ENCODE measurements at places on chromosomes 3 and 15. TPM values are rescaled to one million over a fixed set of nuclear protein-coding genes. Genes with fewer than 3 reads are reported as not detected.

GATM gene
- total RNA-seq: 7.3 TPM

NCKIPSD gene
- 30.7 TPM for total RNA-seq

BNC1 gene
- 54.0 TPM for total RNA-seq

AADACL2 gene
- not detected for total RNA-seq

ITIH3 gene
- 25.0 TPM for total RNA-seq

PAK6 gene
- total RNA-seq: 11.1 TPM

IREB2 gene
- total RNA-seq: 90.1 TPM

SKOR1 gene
- 1.1 TPM for total RNA-seq

PARL gene
- total RNA-seq: 57.4 TPM

GOLGA6L10 gene
- total RNA-seq: 11.0 TPM

GRCh38 chr3:10192953-10193691 lies 28.4 kb downstream of the IRAK2 start:
- no peak for DNase-seq

- DNase-seq: peak; percentile 42
These were observed 138.9 kb downstream of the TMCO5A start for GRCh38 chr15:38073178-38073946.

GRCh38 chr3:125147491-125147820 lies 65.1 kb downstream of the SLC12A8 start:
- no peak for DNase-seq

GRCh38 chr15:43278869-43279268 lies 12.1 kb upstream of the TGM5 start:
- no peak for DNase-seq

GRCh38 chr15:70035051-70035718 lies 62.5 kb downstream of the TLE3 start:
- no peak for DNase-seq

DNA sequence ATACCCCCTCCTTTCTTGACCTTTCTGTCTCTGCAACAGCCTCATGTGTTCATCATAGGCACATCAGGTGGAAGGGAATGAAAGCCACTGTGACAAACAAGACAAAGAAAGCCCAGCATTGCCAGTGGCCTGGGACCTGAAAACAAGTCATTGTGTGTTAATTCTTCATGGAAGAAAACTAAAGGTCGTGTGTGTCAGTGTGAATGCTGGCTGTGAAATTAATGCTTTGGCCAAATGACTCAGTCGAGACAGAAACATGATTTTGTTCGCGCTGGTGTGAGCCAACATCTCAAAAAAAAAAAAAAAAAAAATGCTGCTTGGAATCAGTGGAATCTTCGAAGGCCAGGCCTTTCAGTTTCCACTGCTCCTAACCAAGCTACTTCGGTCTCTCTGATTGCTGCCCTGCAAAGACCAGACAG lies 386.5 kb upstream of the PROK2 start:
- no peak for DNase-seq

DNA sequence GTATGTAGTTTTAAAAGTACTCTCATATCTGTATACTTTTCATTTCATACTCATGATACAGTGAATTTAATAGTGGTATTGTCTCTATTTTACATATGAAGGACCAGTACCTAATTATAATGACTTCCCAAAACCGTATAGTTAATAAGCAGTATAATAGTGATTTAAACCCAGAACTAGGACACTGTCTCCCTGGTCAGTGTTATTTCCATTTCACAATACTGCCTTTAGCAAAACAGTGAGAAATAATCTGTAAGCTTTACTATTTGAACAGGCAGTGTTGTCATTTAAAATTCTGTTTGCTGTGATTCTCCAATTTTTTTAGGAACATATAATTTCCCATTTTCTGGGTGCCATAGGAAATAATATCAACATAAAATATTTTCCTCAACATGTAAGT lies 116.2 kb downstream of the TCF12 start:
- no peak for DNase-seq

- no peak for DNase-seq
These were observed 78.6 kb upstream of the ADAMTS9 start for GRCh38 chr3:64766440-64766839.

DNA sequence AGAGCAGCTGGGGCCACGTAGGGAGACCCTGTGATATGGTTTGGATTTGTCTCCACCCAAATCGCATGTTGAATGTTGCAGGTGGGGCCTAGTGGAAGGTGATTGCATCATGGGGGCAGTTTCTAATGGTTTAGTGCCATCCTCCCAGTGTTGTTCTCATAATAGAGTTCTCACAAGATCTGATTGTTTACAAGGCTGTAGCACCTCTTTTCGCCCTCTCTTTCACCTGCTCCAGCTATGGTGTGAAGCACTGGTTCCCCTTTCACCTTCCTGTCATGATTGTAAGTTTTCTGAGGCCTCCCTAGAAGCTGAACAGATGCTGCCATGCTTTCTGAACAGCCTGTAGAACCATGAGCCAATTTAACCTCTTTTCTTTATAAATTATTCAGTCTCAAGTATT lies 198.9 kb upstream of the CBLB start:
- no peak for DNase-seq

GRCh38 chr3:141561426-141562034 lies 74.7 kb downstream of the RASA2 start:
- DNase-seq: no peak

- no peak for DNase-seq
These were observed 72.1 kb downstream of the TIGIT start for GRCh38 chr3:114365909-114366308.

DNA sequence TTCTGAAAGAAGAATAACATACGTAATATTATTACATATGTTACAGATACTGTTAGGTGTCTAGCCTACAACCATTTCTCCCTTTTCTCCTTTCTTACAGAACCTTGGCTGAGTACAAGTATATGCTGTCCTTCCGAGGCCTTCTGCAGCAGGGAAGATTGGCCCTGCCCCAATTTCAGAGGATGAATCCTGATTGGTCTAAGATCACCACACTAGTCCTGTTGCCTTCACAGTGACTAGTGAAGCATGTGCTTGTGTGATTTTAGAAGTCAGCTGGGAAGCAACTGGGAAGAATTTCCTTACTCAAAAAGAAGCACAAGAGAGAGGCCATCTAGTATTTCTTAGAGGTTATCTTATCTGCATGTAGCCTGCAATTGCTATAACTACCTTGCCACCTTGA lies 30.6 kb upstream of the MECOM start:
- DNase-seq: no peak

DNA sequence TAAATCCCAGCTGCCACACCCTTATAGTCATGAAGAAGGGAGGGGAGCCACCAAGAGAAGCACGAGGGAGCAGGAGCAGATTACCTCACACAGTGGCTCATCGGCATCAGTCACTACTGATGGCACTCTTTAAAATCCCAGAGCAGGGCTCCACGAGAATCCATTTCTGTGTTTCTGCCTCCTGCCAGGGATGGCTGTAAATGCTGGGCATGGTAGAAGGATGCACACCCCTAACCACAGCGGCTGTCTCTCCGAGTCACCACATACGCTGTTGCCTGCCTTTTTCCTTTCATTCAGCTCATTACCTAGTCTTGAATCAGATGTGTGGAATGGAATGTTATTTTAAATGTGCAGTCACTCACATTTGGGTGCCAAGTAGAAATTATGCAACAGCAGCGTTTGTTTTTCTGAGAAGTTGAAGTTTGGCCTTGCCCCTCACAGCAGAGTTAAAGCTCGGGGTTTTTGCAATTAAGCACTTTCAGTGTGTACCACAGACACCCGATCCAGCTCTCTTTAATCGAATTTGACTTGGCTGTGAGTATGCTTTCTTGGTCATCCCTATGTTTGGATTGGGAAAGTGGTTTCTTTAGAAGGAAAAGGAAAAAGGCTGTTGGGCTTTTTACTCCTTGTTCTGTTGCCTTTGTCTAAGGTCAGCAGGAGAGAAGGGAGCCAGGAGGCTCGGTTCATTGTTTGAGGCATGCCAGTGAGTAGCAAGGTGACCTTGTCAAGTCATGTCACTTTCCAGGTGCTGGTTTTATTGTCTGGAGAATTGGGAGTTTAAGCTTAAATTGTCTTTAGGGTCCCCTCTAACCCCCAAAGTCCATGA lies 284.2 kb upstream of the TPM1 start:
- no peak for DNase-seq

DNA sequence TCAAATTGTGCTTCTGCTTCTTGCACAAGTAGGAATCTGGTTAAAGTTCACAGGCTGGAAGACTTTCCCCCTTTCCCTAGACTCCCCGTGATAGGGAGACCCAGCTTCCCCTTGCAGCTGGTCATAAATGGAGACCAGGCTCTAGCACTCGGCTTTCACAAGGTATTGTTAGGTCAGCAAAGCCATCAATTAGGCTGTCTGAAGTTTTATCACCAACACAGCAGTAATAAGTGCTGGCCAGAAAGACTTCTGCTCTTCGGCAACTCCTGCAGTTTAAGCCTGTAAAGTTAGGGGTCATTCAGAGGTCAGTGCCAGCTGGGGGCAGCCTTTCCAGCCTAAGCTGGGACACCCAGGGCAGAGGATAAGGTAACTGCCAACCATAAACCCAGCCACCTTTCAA lies 203.4 kb downstream of the MEIS2 start:
- DNase-seq: no peak

GRCh38 chr3:135862361-135862760 lies 103.2 kb upstream of the PPP2R3A start:
- DNase-seq: no peak

DNA sequence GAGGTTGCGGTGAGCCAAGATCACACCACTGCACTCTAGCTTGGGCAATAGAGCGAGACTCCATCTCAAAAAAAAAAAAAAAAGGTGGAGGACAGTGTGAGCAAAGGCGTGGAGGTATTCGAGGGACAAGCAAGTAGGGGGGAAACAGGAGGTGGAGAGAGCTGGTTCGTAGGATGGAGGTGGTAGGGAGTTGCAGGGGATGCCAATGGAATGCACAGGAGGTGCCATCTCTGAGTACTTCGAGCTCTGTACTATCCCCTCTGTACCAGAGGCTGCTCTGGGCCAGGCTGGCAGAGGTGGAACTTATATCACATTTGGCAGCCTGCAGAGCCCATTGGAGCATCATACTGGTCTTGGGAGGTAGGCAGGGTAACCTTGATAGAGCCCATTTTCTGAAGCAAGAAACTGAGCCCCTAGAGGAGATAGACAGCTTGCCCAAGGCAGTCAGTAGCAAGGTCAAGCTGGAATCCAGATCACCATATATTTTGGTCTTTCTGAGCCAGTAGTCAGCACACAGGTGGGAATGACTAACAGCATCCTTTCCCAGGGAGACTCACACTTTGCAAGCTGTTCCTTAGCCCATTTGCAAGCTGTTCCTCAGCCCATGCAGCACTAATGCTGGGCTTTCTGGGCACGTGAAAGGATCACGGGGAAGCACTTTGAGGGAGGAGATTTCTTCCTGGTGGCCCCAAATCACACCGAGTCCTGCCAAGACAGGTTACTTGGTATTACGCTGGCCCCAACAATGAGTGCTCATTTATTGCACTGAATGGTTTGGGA lies 9.2 kb upstream of the CCDC33 start:
- no peak for DNase-seq

DNA sequence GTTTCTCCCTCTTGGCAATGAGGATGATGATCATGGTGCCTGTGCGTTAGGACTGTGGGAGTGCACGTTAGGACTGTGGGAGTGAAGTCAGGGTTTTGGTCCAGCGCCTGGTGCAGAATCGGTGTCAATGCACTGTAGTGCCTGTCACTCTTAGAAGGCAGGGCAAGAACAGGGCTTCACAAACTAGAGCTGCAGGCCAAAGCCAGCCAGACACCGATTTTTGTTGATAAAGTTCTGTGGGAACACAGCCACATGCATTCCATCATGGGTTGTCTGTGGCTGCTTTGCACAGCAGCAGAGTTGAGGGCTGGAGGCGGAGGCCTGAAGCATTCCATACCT lies 32.6 kb upstream of the NR2C2 start:
- DNase-seq: no peak

DNA sequence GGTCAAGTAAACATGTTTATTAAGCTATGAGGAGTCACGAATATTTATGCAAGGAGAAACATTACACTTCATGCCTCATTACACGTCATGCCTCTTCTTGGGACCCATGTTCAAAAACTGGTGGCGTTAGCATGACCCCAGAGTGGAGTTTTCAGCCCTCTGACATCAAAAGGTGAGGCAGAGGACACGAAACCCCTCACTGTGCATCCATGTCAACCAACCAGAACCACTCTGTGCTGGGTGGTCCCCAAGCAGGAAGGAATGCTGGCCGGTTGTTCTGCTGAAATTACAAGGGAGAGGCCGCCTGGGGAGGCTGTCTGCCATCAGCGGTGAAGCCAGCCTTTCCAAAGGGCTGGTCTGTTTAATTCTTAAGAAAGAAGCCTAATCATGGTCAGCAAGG lies 83.4 kb downstream of the GABRB3 start:
- DNase-seq: no peak

DNA sequence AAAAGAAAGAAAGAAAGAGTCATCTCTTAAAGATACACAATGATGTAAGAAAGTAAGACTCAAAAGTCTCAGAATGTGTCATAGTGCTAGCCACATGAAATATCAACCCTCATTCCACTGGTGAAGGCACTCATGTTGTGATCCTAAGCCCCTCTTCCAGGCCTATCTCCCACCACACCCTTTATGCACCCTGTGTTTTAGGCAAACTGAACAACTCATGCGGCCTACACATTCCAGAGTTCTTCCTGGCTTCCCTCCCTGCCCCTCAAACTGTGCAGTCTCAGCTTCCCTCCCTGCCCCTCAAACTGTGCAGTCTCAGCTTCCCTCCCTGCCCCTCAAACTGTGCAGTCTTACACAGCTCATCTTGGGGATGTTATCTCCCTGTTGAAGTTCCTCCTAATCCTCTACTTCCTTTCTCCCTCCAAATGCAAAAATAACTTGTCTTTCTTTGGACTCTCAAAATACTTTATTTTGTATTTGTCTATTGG lies 69.0 kb upstream of the FNDC3B start:
- no peak for DNase-seq

GRCh38 chr15:45326280-45326679 lies 52.1 kb downstream of the GATM start:
- no peak for DNase-seq

- no peak for DNase-seq
These were observed 41.7 kb upstream of the ADAMTSL3 start for GRCh38 chr15:83612226-83612625.

DNA sequence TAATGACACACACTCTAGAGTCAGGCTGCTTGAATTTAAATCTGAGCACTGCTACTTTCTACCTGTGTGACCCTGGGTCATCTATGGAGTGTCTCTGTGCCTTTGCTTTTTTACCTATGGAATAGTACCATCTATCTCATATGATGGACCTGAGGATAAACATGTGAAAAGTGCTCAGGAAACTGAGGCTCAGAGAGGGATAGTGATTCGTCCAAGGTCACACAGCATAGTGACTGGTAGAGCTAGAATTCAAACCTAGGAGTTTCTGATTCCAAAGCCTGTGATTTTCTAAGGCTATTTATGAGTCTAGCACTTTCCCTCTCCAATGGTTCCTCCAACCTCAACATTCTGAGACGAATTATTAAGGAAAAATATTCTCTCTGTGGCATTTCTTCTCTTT lies 32.0 kb upstream of the RAF1 start:
- no peak for DNase-seq

- no peak for DNase-seq
These were observed 40.1 kb downstream of the EAF1 start for GRCh38 chr3:15467227-15468181.

Data from mesothelial cell of epicardium (in vitro differentiated cells).